ENCODE measurements at places on chromosomes 1 and 21.

DNA sequence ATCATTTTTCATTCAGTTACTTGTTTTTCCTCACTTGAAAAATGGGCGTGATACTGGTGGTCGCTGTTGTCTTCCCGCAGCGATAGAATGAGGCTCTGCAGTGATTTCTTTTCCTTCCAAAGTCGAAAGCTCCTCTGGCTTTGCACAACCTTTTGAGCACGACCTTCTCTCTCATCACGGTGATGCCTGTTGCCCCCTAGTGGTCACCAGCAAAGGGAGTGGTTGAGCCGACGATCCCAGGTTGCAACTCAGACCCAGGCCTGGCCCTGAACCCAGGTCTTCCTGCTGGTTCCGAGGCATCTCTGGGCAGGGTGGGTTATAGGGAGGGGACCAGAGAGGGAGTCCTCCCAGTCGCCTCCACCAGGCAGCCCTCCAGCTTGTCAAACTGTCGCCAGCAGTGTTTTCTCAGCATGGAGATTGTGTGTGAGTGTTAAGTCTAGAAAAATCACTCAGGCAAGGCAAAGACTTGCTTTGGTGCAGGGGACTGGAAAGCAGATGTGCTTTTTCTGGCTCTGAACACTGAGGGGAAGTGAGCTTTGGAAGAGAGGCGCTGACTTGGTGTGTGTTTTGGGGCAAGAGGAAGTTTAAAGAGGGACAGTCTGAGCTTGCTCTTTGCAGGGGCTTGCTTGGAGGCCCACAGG, 285.3 kb downstream of the CAMTA1 start:
- H3K36me3 ChIP-seq, result no peaks in the 10 kb centered on the region
- peak overlapping the region; percentile 71 for H3K4me3 ChIP-seq
- DNase-seq, result peak; percentile 66
- H3K4me1 ChIP-seq, result peaks cover 10% of the 10 kb centered on the region
- H3K27ac ChIP-seq, result no peak overlapping the region
- H3K27me3 ChIP-seq, result peaks cover 33% of the 10 kb centered on the region

GRCh38 chr1:96559181-96559580, 162.4 kb upstream of the PTBP2 start:
- H3K4me3 ChIP-seq, result no peak overlapping the region
- peak overlapping the region; percentile 79 for H3K27ac ChIP-seq

GRCh38 chr1:114080511-114081436, 72.9 kb downstream of the SYT6 start:
- H3K36me3 ChIP-seq, result no peaks in the 10 kb centered on the region
- no peak overlapping the region for H3K4me3 ChIP-seq
- no peaks in the 10 kb centered on the region for H3K4me1 ChIP-seq
- no peak for DNase-seq

- H3K27ac ChIP-seq, result no peak overlapping the region
- no peaks in the 10 kb centered on the region for H3K36me3 ChIP-seq
These were observed 6.5 kb upstream of the L1TD1 start for GRCh38 chr1:62188111-62188510.

- H3K36me3 ChIP-seq, result no peaks in the 10 kb centered on the region
- no peak overlapping the region for H3K27ac ChIP-seq
- H3K4me3 ChIP-seq, result no peak overlapping the region
- no peaks in the 10 kb centered on the region for H3K27me3 ChIP-seq
- H3K4me1 ChIP-seq, result no peaks in the 10 kb centered on the region
These were observed 3880.5 kb downstream of the SRGAP2C start for GRCh38 chr1:125065092-125065820.

GRCh38 chr21:41651830-41652229, 115.0 kb downstream of the RIPK4 start:
- H3K4me3 ChIP-seq, result no peak overlapping the region
- H3K4me1 ChIP-seq, result peaks cover 14% of the 10 kb centered on the region
- DNase-seq, result no peak
- H3K36me3 ChIP-seq, result no peaks in the 10 kb centered on the region

GRCh38 chr1:235697508-235697907, 47.9 kb upstream of the GNG4 start:
- H3K27ac ChIP-seq, result no peak overlapping the region
- peaks cover 85% of the 10 kb centered on the region for H3K36me3 ChIP-seq
- no peak for DNase-seq

DNA sequence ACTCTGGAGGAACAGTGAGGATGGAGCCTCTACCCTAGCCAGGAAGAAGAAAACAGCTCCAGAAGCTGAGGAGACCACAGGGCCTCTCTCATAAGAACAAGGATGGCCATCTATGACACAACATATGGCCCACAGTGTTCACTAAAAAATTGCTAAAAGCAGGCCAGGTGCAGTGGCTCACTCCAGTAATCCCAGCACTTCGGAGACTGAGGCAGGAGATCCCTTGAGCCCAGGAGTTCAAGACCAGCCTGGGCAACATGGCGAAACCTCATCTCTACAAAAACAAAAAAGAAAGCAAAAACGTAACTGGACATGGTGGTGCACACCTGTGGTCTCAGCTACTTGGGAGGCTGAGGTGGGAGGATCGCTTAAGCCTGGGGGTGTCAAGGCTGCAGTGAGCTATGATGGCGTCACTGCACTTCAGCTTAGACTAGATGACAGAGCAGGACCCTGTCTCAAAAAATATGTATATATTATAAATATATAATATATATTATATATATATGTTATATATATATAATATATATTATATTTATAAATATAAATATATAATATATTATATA, 103.1 kb downstream of the TOMM20 start:
- H3K4me1 ChIP-seq, result peaks cover 2% of the 10 kb centered on the region
- no peak overlapping the region for H3K27ac ChIP-seq
- no peak overlapping the region for H3K4me3 ChIP-seq
- H3K36me3 ChIP-seq, result no peaks in the 10 kb centered on the region
- no peak for DNase-seq
- H3K27me3 ChIP-seq, result no peaks in the 10 kb centered on the region

DNA sequence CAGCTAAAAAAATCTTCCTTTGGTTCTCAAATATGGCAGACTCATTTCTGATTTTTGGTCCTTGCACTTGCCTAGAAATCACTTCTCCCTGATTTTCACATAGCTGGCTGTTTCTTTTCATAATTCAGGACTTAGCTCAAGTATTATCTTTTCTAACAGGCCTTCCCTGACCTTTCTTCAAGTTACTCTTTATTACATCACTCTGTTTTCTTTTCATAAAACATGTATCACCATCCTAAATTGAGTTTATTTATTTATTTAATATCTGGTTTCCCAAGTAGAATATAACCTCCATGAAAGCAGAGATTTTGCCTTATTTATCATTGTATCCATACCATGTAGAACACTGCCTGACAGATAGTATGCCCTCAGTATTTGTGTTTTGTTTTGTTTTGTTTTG, 18.2 kb upstream of the GNG5 start:
- DNase-seq, result no peak
- no peak overlapping the region for H3K27ac ChIP-seq
- no peaks in the 10 kb centered on the region for H3K27me3 ChIP-seq
- H3K4me3 ChIP-seq, result no peak overlapping the region
- H3K4me1 ChIP-seq, result no peaks in the 10 kb centered on the region

GRCh38 chr21:15127437-15127836, 62.6 kb upstream of the NRIP1 start:
- no peaks in the 10 kb centered on the region for H3K36me3 ChIP-seq
- no peak overlapping the region for H3K27ac ChIP-seq
- H3K4me1 ChIP-seq, result no peaks in the 10 kb centered on the region
- H3K4me3 ChIP-seq, result no peak overlapping the region

DNA sequence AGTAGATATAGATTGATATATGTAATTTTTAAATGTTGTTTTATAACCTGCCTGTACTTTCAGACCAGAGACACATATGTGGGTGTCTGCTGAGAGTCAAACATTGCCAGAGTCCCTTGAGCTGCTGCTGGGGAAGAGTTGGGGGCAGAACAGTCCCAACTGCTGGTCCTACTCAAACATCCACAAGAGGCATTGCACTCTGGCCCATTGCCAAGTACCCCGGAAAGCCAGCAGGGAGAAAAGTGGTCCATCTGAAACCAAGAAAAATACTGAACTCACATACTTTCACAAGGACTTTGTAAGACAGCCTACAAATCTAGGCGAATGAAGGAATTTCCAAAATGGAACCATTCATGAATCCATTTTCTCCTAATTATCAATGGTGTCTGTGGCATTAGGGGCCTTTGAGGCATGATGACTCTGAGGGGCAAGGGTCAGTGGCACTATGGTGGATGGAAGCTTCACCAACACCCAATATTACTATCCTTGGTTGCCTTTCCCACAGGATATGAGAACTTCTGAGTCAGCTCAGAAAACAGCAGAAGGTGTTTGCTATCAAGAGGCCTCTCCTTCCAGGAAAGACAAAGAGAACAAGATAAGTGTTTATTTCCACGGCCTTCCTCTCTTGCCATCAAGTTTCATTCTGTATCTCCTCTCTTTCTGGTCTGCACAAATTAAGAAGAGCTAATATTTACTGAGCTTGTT, 7.3 kb upstream of the TBX15 start:
- no peak overlapping the region for H3K4me3 ChIP-seq
- no peak overlapping the region for H3K27ac ChIP-seq
- DNase-seq, result no peak
- no peaks in the 10 kb centered on the region for H3K36me3 ChIP-seq
- peaks cover 42% of the 10 kb centered on the region for H3K27me3 ChIP-seq

DNA sequence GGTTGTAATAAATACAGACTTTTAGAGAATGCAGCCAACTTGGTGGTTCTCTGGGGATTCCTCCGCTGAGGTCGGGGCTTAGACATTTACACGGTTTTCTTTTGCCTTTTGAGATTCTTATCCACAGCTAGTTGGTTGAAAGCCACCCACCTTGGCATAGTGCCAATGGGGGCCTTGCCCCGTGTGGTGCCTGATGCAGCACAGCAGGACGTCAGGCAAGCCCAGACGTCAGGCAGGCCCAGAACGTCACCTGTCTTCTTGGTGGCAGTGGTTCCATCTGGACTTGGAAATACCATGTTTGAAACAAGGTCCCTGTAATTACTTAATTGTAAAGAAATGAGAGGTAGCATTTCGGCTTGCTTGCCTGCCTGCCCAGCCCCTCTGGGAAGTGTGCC, 78.5 kb downstream of the GALNT2 start:
- no peak for DNase-seq
- peaks cover 3% of the 10 kb centered on the region for H3K36me3 ChIP-seq
- no peaks in the 10 kb centered on the region for H3K27me3 ChIP-seq

GRCh38 chr1:37391211-37392011, 83.0 kb upstream of the ZC3H12A start:
- H3K27ac ChIP-seq, result no peak overlapping the region
- no peaks in the 10 kb centered on the region for H3K36me3 ChIP-seq

DNA sequence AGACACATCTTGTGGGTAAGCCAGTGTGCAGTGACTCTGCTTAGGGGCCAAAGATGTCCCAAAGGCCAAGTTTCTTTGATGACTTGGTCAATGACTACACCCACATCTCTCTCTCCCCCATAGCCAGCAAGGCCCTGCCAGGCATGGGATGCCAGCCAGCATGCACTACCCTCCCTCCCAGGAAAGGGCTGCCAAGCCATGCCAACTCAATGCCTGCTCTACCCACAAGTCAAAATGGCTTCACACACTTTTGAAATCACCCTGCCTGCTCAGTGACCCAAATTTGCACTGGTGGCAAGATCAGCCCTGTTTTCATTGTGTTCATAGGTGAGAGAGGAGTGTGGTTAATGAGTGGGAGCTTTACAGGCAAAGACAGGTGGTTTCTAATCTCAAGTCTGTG, 112.5 kb downstream of the MATN1 start:
- no peaks in the 10 kb centered on the region for H3K27me3 ChIP-seq
- H3K4me1 ChIP-seq, result no peaks in the 10 kb centered on the region
- DNase-seq, result no peak
- H3K4me3 ChIP-seq, result no peak overlapping the region
- no peaks in the 10 kb centered on the region for H3K36me3 ChIP-seq
- H3K27ac ChIP-seq, result no peak overlapping the region

DNA sequence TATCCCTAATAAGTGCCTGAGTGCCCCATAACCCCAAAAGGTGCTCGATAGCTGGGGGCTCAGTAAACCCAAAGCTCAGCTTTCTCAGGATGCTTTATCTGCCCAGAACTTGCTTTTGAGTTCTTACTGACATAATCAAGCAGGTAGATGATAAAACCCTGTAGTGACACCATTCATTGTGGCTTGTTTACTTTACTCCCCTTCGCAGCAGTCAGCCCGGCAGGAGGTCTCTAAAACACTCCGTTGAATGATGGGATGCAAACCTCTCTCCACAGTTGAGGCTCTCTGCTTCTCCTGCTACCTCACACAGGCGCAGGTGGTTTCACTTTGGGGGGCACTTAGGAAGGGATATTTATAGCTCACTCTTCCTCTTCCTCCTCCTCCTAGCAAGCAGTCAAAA, 349.4 kb downstream of the HLX start:
- no peak overlapping the region for H3K4me3 ChIP-seq
- no peaks in the 10 kb centered on the region for H3K27me3 ChIP-seq
- no peaks in the 10 kb centered on the region for H3K36me3 ChIP-seq
- H3K4me1 ChIP-seq, result peaks cover 2% of the 10 kb centered on the region

GRCh38 chr1:239676522-239677273, 290.3 kb downstream of the CHRM3 start:
- no peak overlapping the region for H3K4me3 ChIP-seq
- H3K36me3 ChIP-seq, result no peaks in the 10 kb centered on the region
- DNase-seq, result no peak
- no peak overlapping the region for H3K27ac ChIP-seq
- H3K27me3 ChIP-seq, result no peaks in the 10 kb centered on the region

- DNase-seq, result no peak
- H3K4me1 ChIP-seq, result no peaks in the 10 kb centered on the region
- H3K36me3 ChIP-seq, result no peaks in the 10 kb centered on the region
- no peak overlapping the region for H3K4me3 ChIP-seq
These were observed 10.3 kb upstream of the L1TD1 start for GRCh38 chr1:62184336-62184735.

DNA sequence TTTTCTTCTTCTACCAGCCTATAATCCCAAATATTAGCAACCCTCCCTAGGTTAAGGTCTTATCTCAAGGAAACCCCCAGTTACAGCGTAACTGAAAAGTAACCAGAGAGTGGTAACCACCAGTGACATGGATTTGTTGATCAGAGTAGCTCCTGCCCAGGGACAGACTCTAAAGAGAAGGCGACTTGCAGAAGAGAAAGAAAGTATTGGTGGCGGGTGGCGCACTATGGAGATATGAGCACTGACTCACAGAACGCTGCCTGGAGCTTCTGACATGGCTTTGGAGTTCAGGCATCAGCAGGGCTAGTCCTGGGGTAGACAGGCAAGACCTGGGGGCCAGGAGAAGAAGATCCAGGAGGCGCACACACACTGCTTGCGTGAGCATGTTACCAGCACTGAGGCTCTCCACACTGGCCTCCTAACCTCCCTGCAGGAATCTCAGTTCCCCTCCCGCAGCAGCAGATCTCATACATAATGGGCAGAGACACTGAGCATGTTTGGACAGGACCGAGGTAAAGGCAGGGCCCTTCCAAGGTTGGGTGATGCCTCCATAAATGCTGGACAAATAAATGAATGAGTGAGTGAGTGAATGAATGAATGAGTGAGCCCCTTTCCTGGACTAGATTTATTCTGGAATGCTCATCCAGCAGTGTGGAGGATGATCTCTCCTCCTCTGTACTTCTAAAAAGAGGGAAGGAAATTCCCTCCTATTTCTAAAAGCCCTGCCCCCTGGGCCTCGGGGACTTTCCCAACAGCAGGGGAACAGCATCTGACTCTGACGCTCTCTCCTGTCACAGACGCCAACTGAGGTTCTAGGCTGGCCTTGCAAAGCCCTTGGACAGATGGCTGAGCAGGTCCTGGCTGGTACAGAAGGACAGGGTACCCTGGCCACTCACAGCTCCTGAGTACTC, 175.5 kb downstream of the CLIC6 start:
- H3K4me1 ChIP-seq, result peaks cover 28% of the 10 kb centered on the region
- no peaks in the 10 kb centered on the region for H3K27me3 ChIP-seq
- DNase-seq, result peak; percentile 70
- peaks cover 93% of the 10 kb centered on the region for H3K36me3 ChIP-seq
- H3K4me3 ChIP-seq, result no peak overlapping the region
- H3K27ac ChIP-seq, result no peak overlapping the region

All from mesenchymal stem cell (in vitro differentiated cells and primary cell).